Stimulated activated CD4-positive, alpha-beta T cell treated with anti-CD3 and anti-CD28 coated beads, TNF-alpha, amount 100 ng/mL, for 4 hours (primary cell): ENCODE measurements at places on chromosomes 2 and 18.
A peak's percentile ranks its signal among the peaks of the same experiment; 100 is the strongest.

GRCh38 chr2:224442071-224442967, 40.4 kb upstream of the FAM124B start:
- no peak for DNase-seq

DNA sequence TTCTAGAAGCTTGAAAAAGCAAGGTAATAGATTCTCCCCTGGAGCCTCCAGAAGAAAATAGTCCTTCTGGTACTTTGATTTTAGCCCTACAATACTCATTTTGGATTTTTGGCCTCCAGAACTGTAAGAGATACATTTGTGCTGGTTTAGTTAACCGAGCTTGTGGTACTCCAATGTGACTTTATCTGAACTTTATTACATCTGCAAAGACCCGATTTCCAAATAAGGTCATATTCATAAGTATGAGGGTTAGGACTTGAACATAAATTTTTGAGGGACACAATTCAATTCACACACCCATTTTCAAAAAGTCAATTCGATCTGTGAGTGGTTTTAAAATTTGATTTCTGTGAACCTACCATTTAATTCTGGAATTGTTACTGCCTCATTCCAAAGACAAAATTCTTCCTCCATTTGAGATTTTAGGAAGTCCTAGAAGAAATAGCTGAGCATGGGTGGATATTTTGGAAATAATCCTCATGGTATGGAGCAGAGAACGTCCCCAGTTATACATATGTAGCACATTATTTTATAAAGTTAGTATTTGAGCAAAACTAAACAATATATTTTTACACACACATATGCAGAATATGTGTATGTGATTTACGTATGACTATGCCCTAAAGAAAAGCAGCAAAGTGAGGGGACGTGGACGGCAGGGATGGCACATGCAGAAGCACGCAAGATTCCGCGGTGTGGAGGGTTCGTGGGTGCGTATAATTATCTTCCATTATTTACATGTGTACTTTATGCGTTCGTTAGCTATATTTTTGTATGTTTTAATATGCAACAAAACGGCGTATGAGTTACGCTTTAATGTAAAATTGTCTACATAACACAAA, 905 bp upstream of the NUP35 start:
- no peak for DNase-seq

- DNase-seq: no peak
Measured at GRCh38 chr2:220504938-220505503, 877.6 kb downstream of the SLC4A3 start.

GRCh38 chr2:85549095-85549494, 10.1 kb downstream of the MAT2A start:
- DNase-seq: no peak

DNA sequence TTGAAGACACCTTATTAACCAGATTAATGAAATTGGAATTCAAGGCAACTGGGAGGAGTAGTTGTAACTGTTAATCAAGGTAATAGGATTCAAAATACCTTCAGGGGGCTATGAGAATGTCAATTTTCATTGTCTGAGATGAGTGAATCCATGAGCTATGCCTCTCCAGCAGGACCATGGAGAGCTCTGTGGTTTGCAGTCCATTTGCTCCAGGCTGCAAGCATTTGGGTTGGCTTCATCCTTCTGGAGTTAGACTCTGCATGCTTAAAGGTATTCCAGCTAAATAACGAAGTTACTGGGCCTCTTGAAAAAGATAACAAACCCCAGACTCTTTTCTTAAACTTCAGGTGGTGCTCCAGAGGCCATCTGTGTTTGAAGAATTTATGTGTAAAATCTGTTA, 207.1 kb upstream of the SLC8A1 start:
- DNase-seq: no peak

DNA sequence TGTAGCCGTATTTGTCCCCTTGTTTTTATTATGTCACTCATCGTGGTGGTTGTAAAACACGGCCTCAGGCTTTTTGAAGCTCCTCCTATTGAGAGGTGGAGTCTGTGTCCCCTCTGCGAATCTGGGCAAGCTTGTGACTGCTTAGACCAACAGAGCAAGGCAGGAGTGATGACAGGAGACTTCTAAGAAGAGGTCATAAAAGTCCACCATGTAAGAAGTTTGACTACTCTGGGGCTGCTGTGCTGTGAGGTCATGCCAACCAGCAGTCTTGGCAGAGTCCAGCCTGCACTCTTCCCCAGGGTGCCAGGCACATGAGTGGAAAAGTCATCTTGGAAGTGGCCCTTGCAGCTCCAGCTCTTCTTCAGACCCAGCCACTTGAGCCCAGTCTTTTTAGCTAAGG, 83.8 kb upstream of the SPTBN1 start:
- no peak for DNase-seq

- no peak for DNase-seq
Measured at GRCh38 chr2:233015019-233015645, 2.1 kb upstream of the NGEF start.

DNA sequence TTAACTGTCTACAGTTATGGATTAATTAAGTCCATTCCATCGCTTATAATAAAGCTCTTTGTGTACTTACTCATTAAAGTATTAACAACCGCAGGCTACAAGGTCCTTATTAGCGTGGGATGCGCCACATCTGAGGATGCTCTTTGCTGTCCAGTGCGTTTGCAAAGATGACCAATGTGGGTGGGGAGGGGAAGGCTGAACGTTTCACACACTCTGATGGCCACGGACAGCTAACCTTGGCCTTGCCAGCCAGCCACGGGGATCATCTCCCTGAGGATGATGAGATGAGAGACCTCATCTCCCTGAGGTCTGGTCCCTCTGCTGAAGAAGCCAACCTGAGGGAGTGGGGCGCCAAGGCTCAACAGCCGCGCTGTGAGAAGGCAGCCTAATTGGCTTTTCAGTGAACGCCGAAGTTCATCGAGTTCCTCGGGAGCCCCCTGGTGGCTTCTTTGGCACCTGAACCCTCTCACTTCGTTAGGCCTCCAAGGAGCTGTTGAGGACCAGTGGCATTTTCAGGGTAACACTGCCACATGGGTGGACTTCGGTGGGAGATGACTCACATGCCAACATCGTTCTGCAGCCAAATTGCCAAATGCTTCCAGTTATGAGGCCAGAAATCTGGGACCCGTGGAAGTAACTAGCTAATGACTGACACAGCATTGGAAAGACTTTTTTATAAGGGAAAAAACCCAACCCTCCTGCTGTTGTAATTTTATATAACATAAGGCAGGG, 69.3 kb upstream of the SEC11C start:
- peak; percentile 47 for DNase-seq

DNA sequence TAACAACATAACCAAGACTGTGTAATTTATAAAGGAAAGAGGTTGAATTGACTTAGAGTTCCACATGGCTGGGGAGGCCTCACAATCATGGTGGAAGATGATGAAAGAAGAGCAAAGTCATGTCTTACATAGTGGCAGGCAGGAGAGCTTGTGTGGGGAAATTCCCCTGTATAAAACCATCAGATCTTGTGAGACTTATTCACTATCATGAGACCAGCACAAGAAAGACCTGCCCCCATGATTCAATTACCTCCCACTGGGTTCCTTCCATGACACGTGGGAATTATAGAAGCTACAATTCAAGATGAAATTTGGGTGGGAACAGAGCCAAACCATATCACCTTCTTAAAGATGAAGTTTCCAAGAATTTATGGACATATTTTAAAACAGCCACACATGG, 2.5 kb upstream of the IL36RN start:
- DNase-seq: no peak

- no peak for DNase-seq
Measured at GRCh38 chr2:50781646-50782045, 250.3 kb downstream of the NRXN1 start.

DNA sequence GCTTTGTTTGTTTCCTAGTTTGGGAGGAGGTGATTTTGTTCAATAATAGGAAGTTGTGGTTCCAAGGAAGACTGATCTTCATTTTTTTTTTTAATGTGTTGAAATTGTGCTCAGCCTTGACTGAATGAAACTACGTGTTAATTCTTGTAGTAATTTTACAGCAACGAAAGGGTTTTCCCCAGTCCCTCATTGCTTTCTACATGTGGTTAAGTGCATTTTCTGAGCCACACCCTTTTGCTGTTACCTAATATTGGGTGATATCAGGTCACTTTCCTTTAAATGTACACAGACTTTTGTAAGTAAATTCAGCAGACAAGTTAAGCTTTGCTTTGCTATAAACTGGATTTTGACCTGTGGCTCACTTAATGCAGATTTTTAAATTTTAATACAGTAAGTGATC, 73.6 kb downstream of the OTX1 start:
- DNase-seq: no peak

GRCh38 chr2:176192351-176192750, 3.9 kb downstream of the HOXD1 start:
- DNase-seq: no peak

GRCh38 chr2:220930271-220931076, 641.6 kb downstream of the EPHA4 start:
- DNase-seq: no peak

DNA sequence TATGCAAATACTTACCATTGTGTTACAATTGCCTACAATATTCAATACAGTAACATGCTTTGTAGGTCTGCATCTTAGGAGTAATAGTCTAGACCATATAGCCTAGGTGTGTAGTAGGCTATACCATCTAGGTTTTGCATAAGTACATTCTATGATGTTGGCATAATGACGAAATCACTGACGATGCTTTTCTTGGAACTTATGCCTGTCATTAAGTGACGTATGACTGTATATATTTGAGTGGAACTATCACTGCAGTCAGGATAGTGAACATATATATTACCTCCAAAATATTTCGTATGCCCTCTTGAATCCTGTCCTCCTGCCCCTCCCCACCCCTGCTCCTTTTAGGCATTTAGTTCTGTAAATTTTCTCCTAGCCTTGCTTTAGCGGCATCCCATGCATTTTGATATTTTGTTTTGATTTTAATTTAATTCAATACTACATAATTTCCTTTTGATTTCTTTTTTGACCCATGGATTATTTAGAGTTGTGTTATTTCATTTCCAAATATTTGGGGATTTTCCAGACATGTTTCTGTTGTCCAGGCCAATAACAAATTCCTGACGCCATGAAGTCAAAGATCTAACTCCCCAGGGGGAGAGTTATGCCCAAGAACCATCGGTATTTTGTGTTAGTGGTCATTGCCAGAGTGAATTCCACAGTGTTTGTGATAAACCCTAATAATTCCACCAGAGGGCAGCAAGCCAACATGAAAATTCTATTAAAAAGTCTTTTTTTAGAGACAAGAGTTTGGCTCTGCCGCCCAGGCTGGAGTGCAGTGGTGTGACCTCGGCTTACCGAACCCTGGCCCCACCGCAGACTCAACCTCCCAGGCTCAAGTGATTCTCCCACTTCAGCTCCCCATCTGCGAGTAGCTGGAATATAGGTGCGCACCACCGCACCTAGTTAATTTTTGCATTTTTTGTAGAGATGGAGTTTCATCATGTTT, 24.2 kb upstream of the CASP8 start:
- no peak for DNase-seq

DNA sequence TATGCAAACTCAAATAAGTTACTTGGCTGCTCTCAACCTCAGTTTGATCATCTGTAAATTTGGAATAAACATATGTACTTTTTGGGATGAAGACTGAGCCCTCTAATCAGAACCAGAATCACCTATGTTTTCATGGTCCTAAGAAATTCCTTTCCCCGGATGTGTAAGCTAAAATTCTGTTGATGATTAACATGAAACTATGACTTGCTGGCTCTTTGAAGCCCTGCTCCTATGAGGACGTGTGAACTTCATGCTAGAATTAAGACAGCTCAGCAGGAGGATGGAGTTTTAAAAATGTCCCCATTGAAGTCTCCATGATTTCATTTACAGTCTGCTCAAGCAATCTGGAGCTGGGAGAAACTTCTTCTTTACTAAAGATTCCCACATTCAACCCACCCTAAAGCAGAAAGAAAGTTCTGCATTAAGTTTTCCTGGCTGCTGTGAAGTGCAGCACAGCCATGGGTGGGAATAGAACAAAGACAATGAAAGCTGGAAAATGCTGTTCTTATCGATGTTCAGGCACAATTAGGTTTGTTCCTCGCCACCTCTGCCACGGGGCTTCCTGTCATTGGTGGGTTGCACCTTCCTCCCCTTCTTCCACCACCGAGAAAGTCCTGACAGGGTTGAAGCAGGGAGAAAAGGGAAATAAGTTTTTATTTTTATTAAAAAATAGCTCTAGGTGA, 50.9 kb downstream of the ADCYAP1 start:
- no peak for DNase-seq

DNA sequence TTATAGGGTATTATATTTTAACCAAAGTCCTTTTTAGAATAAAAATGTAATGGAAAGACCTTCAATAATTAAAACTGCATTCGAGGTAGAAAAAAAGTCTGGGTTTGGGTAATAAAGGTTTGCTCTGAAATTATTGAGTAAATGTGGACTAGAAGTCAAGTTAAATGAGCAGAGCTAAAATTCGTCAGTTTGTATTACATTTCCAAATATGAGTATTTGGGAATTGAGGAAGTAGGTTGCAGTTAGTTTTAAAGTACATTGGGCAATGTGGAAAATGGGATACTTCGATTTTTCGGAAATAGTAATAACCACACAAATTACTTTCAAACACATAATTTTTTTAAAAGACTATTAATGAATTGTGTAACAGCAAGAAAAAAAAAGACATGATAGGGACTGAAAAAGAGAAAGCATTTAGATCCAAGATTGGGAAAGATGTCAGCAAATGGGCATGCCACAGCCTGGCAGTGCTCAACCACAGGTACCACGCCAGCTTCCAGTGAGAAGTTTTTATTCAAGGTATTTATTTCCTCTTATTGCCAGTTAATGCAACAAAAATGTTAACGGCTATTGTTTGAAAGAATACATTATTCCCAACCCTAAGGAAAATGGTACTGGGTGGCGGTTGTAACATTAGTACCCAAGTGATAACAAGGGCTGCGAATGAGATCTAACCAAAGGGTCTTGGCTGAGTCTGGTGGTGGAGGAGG, 50.0 kb downstream of the TTC39C start:
- DNase-seq: no peak

DNA sequence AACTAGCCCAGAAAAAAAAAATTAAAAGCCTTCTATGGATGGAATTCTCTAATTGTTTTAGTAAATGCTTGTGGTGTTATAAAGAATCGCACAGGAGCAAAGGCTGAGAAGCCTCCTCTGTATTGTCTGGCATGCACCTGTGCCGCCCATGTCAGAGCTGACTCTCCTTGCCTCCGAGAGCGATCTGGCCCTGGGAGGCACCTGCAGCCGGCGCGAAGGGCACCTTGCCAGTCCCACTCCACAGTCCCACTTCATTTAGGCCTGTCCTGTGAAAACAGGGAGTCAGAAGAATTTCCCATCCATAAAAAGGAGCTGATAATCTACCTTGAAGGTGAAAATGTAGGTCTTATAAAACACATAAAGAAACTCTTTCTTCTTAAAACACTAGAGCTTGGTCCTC, 170.9 kb upstream of the PXDN start:
- no peak for DNase-seq
